Hippocampal formation (tissue), 2 donors: ENCODE measurements at places on chromosomes 11 and 22.

DNA sequence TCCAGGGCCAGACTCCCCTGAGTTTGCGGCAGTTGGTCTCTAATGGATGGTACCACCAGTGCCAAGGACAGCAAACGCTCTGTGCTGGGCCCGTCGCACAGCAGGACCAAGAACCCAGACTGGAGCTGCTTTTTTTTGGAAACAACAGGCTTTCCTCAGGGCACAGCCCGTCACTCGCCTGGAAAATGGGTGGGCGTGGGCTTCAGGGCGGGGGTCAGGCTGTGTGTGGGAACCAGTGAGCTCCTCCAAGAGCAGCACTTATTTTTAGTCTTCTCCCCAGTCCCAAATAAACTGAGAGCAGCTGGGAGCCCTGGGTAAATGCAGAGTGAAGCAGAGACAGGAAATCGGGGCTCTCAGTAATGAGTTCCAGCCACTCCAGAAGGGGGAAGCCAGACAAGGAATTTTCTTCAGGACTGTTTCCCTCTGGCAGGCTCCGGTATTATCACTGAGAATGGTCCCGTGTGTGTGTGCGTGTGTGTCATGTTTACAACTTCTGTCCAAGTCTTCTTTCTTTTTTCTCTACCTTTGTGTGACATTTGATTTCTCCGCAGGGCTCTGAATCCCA lies 63.0 kb downstream of the PPFIBP2 start:
- DNase-seq: no peak

GRCh38 chr22:26970809-26971394 lies 313.5 kb downstream of the MIAT start:
- DNase-seq: no peak

DNA sequence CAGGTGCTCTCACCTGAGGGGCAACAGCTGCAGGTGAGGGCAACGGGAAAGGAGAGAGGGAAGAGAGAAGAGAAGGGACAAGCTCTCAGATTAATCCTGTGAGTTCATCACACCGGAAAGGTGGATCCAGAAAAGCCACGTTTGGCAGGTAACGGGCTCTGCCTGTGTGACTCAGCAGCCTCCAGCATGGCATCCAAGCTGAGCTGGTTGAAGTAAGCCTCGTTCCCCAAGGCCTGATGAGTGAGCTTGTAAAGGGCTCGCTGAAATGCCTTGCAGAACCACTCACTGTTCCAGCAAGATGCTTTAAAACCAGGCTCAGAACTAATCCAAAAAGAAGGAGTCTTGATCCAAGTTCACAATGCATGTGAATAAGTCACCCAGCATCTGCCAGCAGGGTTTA lies 206.9 kb upstream of the TMEM45B start:
- no peak for DNase-seq

DNA sequence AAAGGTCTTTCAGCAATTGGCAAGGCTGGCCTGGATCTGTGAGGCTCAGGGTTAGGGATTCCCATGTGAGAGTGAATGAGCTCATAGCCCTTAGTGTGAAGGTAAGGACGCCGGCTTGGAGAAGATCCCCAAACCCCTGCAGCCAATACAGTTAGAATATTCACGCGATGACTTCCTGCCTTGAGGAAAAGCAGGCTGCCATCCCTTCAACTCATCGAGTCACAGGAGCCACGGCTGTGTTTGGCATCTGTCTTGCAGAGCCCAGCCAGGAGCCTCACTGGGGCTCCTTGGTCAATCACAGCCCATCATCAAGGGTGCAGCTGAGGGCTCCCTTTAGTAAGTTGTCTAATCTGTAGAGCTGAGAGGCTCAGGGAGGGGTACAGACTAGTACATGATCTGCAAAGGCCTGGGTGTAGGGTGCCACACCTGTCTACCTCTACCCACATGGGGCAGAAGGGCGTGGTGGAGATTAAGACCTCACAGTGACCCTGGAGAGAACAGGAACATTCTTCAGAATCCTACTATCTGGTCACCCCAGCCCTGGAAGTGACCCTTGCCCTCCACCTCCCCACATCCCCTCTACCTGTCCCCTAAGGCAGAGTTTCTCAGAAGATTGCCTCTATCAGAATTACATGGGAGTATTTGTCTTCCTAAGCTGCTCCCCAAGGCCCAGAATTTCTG lies 18.5 kb downstream of the IL10RA start:
- no peak for DNase-seq

DNA sequence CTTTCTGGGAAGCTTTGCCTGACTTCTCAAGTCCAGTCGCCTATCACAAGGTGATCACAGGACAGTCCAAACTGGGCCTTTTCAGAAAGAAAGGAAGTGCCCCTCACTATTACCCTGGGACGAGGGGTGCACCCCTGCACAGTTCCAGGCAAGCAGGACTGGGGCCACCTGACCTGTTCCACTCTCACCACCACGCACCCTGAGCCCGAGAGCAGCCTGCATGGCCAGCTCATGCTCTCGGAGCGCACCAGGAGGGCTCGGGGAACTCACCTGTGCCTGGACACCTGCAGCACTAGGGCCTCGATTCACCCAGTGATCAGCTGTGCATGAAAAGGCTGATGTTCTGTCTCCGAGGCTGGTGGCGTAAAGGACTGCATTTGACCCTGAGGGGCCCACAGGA lies 12.8 kb upstream of the FGF4 start:
- DNase-seq: no peak

DNA sequence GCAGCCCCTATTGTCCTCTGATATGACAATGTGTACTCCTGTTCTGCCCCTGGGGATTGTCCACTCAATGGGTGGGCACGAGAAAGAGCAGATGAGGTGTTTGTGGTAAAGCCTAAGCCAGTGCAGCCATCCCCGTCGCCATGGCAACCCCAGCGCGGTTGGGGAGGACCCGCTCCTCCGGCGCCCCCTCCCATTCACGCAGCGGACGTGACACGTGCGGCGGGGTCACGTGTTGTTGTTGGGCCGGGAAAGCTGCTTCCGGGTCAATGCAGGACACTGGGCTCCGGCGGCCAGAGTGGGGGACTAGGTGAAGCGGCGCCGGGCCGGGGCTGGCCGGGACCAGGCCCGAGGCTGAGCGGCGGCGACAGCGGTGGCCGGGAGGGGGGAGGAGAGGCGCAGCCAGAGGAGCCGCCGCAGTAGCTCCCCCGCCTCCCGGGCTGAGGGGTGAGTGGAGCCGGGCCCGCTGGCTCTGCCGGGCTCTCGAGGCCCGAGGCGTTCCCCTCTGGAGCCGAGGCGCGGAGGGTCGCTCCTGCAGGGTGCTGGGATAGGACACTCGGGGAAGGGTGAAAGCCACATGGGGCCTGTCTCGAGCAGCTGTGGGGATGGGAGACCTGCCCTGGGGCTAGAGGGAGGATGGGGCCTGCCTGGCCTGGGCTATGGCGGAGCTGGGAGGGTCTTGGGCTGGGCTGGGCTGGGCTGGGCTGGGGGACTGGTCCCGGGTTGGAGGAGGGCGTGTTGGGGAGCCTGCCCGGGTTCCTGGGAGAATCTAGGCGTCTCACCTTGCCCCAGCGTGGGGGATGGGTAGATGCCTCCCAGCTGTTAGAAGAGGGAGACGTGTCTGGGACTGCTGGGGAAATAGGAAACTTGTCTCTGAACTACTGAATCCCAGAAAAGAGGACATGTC lies at the start of gene TBCEL:
TBCEL (plus strand) TSS at position 255 of the 904 bp plus-strand sequence. CDS start 21,589 bp downstream, outside the sequence.
- DNase-seq: peak; percentile 69

DNA sequence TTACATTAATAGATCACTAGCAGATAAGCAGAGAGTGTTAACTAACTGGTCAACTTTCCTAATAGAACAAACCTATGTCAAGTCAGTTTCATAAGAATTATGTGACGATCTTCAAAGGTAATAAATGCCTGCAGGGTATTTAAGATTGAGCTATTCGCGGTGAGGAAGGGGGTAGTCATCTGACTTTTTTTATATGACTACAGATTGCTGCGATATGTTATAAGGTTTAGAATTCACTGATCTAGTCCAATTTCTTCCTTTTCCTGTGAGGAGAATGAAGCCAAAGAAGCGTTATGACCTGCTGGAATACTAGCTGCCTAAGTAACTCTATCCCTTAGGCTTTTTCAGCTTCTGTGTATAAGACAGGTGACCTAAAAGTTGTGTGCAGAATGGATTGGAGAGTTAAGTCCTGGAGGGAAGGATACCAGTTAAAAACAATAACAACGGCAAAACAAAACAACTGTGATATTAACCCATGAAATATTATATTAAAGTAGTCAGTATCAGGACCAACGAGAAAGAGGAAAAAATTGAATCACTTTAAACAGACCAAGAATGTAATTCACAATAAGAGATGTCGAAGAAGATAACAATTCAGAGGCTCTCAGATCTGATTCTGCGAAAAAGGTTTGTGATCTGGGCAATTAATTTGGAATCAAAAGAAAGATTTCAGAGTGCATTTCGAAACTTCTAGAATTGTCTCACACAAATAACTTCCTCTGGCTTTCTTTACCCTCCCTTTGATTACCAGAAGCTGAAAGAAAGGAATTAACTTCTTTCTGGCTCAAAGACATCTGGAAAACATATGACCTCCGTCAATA lies 630 bp downstream of the CASP4 start:
- DNase-seq: no peak

GRCh38 chr11:67289651-67290479 lies 762 bp downstream of the ANKRD13D start:
- no peak for DNase-seq
